ENCODE measurements at places on chromosomes 13 and 19.

DNA sequence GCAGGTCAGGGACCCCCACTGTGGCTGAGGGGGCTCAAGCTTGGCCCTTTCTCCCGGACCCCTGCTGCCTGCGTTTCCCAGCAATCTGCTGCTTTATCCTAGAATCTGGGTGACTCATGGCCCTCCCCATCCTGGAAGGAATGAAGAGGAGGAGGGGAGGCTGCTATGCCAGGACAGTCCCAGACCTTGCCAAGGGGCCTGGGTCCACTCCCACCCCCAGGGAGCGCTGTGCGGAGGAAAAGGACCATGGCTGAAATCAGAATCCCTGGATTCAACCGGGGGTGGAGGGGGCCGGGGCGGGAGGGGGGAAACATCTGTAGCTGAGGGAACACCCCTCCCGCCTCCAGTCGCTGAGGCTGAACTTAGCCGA lies 20.5 kb downstream of the ZNF114 start:
- DNase-seq: no peak

GRCh38 chr19:4065430-4066175 lies 1.1 kb downstream of the ZBTB7A start:
- DNase-seq: peak; percentile 97

DNA sequence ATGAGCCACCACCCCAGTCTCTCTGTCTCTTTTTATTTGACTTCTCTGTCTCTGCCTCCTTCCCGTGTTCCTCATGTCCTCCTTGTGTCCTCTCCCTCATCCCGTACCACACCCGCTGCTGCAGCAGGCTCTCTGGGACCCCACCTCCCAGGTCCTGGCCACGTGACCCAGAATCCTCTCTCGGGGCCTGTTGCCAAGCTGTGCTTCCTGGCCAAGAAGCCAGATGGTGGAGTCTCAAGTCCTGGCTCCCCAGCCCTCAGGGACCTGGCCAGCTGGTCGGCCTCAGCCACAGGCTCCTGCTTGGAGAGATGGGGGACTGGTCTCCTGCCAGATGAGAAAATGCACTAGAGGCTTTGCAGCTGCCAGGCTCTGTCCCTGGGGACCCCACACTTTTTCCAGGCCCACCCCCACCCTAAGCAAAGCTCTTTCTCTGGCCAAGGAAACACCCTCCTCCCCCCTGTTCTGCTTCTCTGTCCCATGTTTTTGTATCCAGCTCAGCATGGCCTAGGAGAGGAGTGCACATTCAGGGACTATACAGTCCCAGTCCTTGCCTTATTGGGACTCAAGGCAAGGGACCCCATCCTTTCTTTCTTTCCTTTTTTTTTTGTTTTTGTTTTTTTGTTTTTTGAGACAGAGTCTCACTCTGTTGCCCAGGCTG lies 34.3 kb upstream of the SHKBP1 start:
- no peak for DNase-seq

- DNase-seq: no peak
Observed at GRCh38 chr13:42794577-42795275, 13.3 kb downstream of the FAM216B start.

DNA sequence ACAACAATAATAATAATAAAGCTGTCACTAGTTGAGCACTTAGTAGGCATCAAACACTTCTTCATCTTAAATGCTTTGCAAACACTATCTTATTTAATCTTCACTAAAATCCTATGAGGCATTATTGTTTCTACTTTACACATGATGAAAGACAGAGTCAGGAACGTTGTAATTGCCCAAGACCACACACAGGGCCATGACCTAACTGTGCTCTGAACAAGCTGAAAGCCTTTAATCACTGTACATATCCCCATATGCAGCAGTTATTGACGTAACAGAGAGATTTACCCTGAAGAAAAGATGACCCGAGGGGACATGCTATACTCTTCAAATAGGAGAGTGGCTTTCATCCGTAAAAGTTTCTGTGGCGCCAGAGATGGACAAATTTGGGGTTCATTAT lies 53.0 kb downstream of the SACS start:
- DNase-seq: no peak

DNA sequence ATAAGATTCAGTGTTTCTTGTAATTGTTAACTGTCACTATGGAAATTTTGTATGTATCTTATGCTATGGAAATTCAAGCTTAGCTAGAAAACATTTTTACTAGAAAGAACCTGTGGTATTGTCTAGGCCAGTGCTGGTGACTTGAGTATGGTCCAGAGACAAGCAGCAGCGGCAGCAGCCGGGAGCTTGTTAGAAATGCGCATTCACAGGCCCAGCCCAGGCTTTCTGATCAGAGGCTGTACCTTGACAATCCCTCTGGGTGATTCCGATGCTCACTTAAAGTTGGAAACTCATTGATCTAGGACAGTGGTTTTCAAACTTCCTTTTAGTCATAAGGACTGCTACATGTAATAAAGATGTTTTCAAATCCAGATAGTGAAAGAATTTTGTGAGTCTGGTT lies 287.4 kb downstream of the SHISA2 start:
- DNase-seq: no peak

- no peak for DNase-seq
Observed at GRCh38 chr13:50419331-50419865, 404.2 kb downstream of the KCNRG start.

DNA sequence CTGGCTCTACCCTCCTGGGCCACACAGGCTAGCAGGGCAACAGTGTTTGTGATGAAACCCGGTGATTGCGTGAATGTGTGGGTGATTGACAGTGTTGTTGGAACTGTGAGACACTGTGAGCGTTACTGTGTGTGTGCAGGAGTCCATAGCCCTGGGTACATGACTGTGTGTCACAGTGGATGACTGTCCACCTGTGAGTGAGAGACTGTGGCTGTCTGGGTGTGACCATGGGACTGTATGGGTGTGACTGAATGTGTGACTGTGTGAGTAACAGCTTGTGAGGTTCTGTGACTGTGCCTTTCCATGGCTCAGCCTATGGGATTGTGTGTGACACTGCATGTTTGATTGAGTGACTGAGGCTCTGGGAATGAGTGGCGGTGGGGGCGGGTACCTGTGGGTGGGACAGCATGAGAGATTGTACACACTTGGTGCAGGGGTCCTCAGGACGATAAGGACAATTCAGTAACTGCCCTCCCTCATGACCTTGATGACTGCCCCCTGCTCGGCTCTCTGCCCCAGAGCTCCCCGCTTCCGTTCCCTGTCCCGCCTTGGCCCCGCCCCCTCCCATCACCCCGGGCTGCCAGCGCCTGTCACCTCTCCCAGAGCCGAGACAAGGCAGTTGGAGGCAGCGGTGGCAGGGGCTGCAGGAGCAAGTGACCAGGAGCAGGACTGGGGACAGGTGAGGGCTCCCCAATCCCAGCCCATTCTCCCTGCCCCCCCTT lies at the start of gene GIPR:
GIPR (plus strand) TSS at position 602 of the 722 bp plus-strand sequence. CDS start 1,300 bp downstream, outside the sequence.
- DNase-seq: no peak

DNA sequence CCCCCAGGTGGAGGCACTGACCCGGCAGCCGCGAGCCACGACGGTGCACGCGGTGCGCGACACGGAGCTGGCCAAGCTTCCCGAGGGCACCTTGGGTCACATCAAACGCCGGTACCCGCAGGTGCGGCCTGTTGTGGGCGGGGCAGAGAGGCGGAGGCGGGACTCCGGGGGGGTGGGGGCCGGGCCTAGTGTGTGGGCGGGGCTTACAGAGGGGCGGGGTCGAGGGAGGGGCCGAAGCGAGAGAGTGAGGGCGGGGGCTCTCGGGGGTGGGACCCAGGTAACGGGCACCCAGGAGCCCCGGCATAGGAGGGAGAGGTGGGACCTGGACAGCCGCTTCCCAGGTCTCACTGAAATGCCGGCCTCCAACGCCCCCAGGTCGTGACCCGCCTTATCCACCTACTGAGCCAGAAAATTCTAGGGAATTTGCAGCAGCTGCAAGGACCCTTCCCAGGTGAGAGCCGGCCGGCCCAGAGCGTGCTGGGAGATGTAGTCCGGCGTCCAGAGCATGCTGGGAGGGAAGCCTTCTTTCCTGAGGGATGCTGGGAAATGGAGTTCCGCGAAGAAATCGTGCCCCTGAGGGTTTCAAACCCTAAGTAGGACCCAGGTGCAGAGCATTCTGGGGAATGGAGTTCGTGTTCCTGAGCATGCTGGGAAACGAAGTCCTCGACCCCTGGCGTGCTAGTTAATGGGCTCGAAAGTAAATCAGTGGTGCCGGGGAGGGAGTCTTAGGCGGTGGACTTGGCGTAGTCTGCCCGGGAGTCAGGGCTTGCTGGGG lies 15.7 kb downstream of the PNPLA6 start:
- peak; percentile 85 for DNase-seq

DNA sequence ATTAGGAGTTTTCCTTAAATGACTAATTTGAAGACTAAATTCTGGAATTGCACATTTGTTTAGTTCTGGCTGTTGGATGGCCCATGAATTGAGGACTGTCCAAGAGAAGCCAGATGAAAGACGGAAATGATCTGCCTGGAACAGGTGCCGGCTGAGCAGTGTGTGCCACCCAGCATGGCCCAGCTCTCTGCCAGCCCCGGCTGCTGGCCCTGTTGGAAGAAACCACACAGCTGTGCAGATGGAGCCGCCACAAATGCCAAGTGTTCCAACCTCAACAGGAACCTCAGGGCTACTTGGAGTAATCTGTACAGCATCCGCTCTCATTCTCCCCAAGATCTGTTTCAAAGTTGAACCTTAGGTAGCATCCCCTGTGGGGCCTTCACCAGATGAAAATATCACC lies 67.0 kb upstream of the STARD13 start:
- DNase-seq: no peak

DNA sequence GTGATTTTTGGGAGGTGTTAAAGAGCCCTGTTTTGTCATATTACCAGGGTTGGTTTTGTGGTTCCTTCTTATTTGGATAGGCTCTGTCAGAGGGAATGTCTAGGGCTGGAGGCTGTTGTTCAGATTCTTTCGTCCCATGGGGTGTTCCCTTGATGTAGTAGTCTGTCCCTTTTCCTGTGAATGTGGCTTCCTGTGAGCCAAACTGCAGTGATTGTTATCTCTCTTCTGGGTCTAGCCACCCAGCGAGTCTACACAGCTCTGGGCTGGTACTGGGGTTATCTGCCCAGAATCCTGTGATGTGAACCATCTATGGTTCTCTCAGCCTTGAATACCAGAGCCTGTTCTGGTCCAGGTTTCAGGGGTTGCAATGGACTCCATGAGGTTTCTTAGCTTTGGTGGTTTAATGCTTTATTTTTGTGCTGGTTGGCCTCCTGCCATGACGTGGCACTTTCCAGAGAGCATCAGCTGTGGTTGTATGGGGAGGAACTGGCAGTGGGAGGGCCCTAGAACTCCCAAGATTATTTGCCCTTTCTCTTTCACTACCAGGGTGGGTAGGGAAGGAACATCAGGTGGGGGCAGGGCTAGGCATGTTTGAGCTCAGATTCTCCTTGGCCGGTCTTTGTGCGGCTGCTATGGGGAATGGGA lies 78.8 kb downstream of the SPRY2 start:
- no peak for DNase-seq

- DNase-seq: no peak
Observed at GRCh38 chr13:46296115-46296822, 84.5 kb downstream of the LRRC63 start.

- no peak for DNase-seq
Observed at GRCh38 chr19:41907994-41908615, 20.1 kb downstream of the ERFL start.

DNA sequence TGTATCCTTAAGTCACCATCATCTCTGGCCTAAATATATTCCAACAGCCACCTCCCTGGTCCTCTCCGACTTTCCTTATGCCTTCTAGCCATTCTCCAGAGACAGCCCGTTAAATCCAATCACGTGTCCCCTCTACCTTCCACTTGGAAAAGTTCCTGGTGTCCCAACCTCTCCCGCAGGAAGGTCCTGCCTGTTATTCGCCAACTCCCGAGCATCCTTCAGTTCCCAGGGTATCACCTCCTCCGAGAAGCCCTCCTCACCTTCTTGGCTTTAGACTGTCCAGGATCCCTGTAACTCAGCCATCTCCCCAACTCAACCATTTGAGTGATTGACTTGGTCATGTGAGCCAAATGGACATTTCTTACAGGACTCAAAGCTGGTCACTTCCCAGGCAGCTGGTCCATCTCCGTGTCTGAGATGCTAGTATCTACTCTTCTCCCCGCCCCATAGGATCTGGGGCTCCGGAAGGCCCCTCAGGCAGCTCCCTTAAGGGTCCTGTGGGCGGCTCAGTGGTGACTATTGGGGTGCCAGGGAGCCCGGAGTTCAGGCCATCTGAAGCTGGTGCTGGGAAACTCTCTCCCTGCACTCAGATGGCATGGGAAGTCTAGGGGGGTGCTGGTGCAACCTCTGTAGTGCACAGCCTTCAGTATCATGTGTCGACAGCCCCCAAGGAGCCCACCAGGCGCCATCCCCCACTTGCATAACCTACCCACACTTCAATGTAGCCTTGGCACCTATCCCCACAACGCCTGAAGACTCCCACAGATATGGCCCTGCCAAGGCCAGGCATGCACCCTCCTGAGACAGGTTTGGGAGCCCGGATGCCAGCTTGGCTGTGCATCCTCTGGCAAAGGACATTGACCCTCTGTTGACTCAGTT lies 27.9 kb upstream of the NANOS3 start:
- DNase-seq: no peak

DNA sequence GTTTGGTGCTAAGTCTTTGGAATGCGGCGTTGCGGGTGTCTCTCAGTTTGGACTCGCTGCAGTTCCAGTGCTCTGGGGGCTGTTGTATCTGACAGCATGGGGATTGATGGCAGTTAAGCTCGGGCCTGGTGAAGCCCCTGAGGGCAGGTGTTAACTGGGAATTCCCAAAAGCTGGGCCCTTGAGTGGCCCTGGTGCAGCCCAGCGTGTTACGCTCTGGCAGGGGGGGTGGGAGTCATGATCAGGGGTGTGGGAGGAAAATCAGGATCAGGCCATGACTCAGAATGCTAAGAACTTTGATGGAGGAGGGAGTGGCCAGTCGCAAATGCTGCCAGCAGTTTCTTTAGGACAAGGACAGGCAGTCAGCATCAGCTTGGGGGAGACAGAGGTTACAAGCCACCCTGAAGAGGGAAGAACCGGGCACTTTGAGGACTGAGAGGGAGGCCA lies 19.6 kb downstream of the AP2A1 start:
- DNase-seq: no peak

DNA sequence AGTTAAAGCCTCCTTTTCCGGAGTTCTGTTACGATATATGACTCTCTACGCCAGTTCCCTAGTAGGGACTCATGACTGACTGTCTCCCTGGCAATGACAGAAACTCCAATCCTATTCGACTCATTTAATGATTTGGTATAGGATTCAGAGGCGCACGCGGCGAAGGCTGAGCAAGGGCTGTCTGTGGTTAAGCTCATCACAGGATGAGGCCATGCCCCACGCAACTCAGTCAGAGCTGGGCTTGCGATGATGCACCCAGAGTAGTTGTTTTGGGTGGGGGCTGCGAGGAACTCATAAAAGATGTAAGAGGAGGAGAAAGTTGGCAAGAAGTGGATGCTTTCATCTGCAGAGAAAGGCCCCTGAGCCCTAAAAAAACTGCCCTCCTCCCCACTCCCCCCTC lies 468 bp upstream of the SERTM1 start:
- no peak for DNase-seq

DNA sequence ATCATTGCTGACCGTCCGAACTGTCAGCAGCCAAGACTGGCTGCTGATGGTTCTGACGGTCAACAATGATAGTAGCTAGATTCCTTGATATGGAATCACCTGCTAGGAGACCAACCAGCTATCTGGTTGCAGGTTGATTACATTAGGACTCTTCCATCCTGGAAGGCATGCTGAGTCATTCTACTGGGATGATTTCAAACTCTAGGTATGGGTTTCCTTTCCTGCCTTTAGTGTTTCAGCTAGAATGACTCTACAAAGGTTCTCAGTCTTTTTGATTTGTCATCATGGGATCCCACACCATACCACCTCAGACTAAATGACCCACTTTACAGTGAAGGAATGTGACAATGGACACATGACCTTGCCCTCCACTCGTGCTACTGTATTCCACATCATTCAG lies 138.1 kb upstream of the KL start:
- DNase-seq: no peak

Measured in putamen (tissue), 1 donor.